NCI-H446 (cell line): ENCODE measurements at places on chromosomes 6 and 20.
A peak's percentile ranks its signal among the peaks of the same experiment; 100 is the strongest.

DNA sequence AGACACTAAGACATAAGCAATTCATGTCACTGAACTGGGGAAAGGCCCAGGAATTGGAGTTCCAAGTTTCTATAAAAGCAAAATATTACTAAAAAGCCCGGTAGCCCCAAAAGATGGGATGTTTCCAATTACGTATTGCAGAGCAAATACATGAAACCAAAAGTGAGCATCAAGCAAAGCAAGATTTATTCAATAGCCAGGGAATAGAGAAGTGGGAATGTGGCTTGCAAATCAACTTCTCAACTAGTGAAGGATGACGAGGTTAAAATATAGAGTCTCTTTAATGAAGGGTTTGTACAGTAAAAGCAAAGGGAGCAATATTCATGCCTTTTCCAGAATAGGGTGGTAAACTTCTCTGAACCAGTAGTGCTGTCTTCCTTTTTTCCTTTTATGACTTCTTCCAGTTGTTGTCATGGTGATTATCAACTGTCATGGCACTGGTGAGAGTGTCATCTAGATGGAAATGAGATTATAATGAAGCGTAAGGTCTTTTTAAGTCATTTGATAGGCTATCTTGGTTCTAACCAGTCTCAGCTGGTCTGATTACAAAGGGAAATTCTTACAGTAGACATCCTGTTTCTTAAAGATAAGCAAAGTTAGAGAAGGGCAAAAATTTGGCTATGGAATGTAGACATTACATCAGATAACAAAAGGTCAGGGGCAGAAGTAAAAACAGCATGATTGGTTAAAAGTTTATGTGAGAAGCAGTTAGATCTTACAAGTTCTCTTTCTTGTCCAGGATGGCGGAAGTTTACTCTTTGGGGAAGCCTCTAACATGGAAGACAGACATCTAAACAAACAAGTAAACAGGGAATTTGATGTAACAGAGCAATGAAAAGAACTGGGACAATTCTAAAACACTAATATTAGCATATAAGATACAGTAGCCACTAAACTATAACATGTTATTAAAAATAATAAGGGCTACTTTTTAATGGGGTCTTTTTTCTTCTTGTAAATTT, 96.9 kb downstream of the TBX18 start:
- no peak for DNase-seq

DNA sequence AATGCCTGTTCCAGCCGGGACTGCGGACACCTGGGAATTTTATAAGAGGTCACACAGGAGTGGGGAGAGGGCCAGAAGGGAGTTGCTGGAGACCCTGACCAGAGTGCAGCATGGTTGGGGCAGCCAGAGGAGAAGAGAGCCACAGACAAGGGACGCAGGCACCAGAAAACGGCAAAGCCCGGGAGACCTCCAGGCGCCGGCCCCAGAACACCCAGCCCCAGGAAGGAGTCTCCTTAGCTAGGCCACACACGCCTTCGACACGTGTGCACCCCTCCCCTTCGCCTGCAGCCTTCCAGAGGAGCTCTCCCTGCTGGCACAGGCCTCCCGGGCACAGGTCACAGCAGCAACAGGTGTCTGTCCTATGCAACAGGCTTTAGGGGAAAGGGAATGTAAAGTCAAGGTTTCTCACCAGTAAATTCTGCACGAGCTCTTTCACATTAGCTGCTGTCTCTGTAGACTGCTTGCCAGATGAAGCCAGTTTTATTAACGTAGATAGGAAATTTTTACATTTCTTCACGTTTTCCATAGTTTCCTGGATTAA, 57.0 kb downstream of the TAF4 start:
- no peak for DNase-seq

DNA sequence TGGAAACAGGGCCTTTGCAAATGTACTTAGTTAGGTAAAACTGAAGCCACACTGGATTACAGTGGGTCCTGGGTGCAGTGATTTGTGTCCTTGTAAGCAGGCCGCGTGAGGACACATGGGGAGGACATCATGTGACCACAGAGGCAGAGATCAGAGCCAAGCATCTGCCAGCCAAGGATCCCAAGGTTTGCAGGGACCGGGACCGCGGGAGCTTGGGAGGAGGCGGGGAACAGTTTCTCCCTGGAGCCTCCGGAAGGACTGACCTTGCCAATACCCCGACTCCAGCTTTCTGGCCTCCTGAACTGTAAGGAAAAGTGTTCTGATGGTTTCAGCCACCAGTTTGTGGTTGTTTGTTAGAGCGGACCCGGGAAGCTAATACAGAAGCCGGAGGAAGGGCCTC, 500.9 kb downstream of the PREX1 start:
- DNase-seq: no peak

DNA sequence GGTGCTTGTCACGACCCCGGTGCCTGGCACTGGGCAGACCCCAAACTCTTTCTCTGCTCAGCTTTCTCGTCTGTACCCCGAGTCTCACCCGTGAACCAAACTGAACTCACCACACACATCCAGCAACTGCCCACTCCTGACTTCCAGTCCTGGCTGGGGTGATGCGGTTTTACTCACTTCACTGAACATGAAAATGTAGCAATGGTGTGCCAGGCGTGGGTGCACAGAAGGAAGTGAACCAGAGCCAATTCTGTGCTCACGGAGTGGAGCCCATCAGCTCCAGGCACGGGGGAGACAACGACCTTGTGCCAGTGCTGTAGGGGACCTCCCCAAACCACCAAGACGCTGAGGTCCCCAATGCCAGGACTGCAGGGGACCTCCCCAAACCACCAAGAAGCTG, 78.7 kb upstream of the AFDN start:
- no peak for DNase-seq

GRCh38 chr6:163960128-163960527, 545.6 kb downstream of the QKI start:
- DNase-seq: no peak

GRCh38 chr20:38227420-38228360, 32.8 kb downstream of the KIAA1755 start:
- DNase-seq: no peak

- no peak for DNase-seq
Measured at GRCh38 chr6:170063851-170064602, 226.9 kb downstream of the DLL1 start.

- DNase-seq: peak; percentile 17
Measured at GRCh38 chr6:43900916-43901732, 131.1 kb downstream of the VEGFA start.

DNA sequence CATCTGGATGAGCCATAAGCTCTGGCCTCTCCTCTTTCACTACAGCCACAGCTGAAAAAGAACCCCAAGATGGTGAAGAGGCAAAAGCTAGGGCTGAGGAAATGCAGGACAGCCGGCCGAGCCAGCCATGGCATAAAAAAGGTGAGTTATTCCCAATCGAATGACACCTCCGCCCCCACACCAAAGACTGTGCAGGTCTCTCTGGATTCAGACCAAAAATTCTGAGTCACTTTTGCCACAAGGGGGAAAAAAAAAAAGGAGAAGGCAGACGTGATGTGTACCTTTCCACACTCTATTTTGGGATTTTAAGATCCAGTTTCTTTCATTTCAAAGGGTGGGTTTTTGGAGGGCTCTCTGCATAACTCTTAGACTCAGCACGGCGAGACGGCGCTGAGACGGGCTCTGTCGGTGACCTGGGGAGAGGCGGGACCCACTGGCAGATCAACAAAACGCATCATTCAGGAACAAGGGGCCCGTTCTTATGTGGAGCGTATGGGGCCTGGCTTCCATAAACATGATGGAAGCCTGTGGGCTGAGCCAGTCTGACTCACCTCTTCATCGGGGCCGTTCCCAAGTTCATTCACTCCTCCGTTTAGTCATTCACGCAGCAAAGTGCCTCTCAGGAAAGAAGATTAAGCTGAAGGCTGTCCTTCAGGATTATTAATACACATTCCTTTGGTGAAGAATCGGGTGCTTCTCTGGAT, 54.8 kb downstream of the NFATC2 start:
- DNase-seq: no peak

DNA sequence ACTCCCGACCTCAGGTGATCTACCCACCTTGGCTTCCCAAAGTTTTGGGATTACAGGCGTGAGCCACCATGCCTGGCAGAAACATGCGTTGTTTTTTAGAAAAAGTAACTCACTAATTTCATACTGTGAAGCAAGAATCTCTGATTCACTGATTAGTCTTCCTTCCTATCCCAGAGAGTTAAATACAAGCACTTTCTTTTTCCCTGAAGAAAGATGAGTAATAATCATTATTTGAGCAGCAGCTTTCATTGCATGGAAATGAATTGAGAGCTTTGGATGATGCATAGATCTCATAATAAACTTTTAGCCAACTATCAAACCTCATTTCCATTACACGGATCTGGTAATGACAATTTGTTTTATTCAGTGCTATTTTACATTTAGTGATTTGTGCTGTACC, 892.5 kb upstream of the EYS start:
- DNase-seq: no peak

GRCh38 chr6:144215402-144215931, 65.2 kb downstream of the STX11 start:
- DNase-seq: peak; percentile 10

- DNase-seq: no peak
Measured at GRCh38 chr6:131755597-131755996, 44.8 kb upstream of the CTAGE9 start.

GRCh38 chr6:26258212-26258977, 106.6 kb upstream of the BTN3A2 start:
- no peak for DNase-seq

DNA sequence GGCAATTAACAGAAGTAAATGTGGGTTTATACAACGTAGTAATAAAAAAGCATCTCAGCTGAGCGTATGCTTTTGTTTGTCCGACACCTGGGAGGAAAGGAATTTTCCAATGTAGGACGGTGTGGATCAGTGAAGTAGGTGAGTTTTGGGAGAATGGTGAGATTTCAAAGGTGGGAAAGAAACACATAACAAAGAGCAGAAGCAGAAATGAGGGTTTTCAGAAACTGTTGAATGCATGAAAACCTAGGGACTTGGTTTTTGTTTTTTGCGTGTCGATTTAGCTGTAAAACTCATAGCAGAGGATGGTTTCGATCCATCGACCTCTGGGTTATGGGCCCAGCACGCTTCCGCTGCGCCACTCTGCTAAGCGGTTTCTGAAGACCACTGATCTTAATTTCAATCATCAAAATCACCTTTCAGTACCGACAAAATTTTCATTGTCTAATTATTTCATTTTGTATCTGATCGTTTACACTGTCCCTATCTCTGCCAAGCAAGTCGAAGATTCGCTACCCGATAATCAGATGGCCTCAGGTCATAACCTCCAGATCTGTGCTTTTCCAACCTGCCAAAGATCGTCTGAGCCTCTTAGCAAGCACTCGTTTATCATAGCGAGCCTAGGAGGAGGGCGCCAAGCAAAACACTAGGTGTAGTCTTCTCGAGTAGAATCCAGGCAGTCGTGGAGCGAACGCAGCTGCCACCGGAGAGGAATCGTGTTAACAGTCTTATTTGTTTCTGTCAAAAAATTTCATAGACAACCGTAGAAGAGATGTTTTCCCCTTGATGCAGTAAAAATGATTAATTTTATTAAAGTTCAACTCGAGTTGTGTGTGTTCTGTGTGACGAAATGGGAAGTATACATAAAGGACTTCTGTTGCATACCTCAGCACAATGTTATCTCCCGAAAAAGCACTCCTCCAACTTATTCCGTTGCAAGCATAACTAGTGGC, 20.9 kb upstream of the POM121L2 start:
- DNase-seq: peak; percentile 52

GRCh38 chr6:5471044-5471443, 209.7 kb downstream of the FARS2 start:
- DNase-seq: peak; percentile 51

DNA sequence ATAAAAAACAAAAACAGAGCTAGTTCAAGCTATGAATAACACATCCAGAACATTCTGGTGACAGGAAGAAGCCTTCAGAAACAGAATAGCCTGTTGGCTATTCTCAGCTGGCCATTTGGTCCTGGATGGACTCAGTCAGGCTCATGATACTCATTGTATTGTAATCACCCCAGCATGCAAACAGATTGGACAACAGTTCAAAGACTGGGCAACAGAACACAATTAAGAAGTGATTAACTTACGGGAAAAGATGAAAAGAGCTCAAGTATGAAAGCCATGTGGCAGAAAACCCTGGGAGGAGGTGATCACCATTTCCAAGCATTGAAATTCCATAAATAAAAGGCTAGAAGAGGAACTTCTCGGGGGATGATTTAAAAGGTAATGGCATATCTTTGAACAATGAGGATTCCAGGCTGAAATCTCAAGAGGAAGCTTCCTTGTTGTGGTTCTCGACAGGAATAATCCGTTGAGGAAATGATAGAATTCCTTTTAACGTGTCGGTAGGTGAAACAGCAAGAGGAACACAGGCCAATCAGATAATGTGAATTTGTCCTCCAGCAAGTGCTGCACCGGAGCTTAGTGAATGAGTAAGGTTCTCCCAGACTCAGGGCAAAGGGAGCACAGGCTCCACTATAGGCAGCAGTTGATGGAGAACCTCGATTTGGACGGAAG, 172.4 kb downstream of the BCAS1 start:
- no peak for DNase-seq

DNA sequence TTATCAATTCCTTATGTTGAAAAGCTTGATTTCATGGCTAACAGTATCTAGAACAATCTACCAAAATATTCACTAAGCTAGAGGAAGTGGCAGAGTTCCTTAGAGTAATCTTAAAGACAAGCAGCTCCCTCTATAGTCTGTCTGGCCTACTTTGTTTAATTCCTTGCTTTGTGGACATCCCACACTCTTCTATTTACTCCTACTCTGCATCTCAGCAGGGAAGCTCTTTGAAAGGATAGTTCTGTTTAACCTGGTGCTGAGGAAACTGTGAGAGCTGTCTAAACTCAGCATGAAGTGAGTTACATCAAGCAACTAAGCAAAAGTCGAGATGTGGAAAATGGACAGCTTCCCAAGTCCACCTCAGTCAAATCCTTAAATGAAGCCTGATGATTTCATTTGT, 4.3 kb downstream of the REV3L start:
- peak; percentile 37 for DNase-seq

GRCh38 chr20:46027245-46027853, 1.7 kb upstream of the SLC12A5 start:
- no peak for DNase-seq

DNA sequence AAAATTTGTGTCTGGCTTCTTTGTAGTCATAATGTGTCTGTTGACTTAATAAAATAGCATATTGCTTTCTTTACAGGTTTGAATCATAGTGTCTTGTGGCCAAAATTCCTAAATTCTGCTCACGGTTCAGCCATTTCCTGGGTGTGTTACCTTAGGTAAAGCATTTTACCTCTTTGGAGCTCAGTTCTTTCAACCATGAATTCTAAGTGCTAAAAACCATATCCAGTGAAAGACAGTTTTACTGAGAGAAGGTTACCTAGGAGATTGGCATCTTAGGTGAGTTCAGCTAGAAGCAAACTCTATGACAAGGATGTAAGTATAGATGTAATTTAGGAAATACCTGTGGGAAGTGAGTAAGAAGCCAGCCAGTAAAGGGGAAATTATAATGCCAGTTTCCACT, 20.7 kb downstream of the CRYBG1 start:
- DNase-seq: no peak

GRCh38 chr6:138958595-138958994, 29.5 kb downstream of the REPS1 start:
- no peak for DNase-seq

- no peak for DNase-seq
Measured at GRCh38 chr6:106514583-106514885, 114.8 kb downstream of the RTN4IP1 start.

GRCh38 chr6:135853986-135854385, 2.5 kb downstream of the PDE7B start:
- no peak for DNase-seq
